ENCODE measurements at places on chromosomes 3 and 15.

DNA sequence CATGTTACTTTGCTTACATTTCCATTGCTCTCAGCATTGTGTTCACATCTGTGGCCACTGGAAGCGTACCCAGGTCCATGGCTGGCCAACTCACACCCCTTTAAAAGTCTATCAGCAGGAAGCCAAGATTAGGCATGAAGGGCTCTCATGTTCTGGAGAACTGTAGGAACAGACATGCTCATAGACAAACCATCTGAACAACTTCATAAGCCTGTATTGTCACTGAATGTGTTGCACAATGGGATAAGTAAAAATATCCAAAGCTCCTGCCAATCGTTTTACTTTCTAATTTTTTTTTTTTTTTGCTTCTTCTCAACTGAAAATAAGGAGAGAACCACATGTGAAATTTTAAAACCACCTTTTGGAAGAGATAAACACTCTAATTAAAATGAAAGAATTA, 6.4 kb downstream of the RPLP1 start:
- DNase-seq, result no peak

DNA sequence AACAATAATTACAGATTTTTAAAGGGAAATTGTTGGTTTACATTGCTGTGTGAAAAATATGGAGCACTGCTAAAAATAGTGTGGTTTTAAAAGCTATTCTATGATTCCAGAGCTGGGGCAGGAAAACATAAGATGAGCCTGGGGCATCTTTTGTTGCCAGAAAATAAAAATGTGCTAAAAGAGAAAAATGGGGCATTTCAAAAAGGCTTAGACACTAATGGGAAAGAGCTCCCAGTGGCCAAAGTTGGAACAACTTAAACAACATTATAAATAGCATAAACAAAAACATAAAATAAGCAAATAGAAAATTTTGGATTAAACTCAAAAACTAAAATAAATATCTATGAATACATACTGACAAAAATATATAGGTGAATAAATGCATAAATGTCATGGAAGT, 478.9 kb downstream of the NLGN1 start:
- no peak for DNase-seq

DNA sequence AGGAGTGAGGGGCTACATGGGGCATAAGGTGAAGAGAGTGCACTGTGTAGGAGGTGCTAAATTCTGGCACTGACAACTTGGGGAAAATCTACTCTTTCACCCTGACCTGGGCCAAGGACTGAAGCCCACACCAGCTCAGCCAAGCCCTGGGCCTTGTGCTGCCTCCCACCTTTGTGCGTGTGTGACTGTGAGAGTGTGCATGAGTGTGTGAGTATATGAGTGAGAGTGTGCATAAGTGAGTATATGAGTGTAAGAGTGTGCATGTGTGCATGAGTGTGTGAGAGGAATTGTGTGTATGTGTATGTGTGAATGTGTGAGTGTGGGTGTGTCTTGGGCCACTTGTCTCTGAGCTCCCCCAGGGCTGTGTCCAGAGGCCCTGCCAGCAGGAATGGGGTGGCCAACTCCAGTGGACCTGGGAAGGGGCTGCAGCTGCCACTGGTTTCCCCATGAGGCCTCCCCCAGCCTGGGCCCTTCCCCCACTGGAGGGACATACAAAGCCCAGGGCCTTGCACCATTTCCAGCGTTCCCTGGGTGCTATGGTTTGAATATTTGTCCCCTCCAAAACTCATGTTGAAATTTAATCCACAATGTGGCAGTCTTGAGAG, 15.2 kb downstream of the C3orf22 start:
- no peak for DNase-seq

DNA sequence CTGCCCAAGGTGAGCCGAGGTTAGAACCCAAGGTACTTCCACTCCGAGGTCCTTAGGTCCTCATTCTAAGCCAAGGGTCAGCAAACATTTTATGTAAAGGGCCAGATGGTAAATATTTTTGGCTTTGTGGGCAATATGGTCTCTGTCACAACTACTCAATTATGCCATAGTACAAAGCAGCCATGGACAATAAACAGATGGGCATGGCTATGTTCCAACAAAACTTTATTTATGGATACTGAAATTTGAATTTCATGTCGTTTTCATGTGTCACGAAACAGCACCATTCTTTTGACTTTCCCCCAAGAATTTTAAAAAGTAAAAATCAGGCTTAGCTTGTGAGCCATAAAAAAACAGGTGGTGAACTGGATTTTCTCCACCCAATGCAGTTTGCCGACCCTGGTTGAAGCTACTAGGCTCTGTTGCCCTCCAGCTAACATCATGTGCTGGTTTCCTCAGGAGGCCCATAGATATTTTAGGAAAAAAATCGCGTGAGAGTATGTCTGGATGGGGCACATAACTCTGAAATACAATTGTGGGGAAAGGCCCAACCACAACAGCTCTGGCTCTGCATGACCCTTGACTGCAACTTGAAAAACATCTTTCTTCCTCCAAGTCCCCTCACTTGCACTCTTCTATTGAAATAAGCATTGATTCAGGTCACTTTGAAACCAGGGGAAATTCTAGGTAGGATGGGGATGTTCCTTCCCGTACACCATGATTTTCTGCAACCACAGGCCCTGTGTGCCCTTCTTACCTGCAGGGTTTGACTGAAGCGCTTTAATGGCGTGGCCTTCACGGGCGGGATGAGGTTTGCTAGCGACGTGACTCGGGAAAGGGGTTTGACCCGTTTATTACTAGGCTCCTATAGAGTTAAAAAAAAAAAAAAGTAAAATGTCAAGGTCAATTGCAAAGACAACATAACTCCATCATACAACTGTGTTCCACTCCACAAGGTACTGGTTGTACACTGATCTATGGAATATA, 28.5 kb downstream of the ARHGEF3 start:
- DNase-seq, result no peak
